ENCODE measurements at places on chromosomes 5 and 9. TPM values are rescaled to one million over a fixed set of nuclear protein-coding genes. Genes with fewer than 3 reads are reported as not detected.

Gene MUSK
- polyA plus RNA-seq = 0.11 TPM

Gene PTGS1
- polyA plus RNA-seq = 3.2 TPM

Gene GRIA1
- polyA plus RNA-seq = 2.7 TPM

Gene SPARC
- polyA plus RNA-seq = 2,804 TPM

Gene BHMT2
- polyA plus RNA-seq = 57.7 TPM

Gene PCA3
- 0.11 TPM for polyA plus RNA-seq

Gene IFNA21
- polyA plus RNA-seq = not detected

Gene ELP1
- 52.1 TPM for polyA plus RNA-seq

Gene ARID3C
- not detected for polyA plus RNA-seq

Gene OR13C3
- not detected for polyA plus RNA-seq

Gene FGF1
- polyA plus RNA-seq = 17.7 TPM

Gene NR4A3
- polyA plus RNA-seq = 1.4 TPM

Gene CAPSL
- polyA plus RNA-seq = 5.1 TPM

All from left renal pelvis (tissue), 4 donors.